ENCODE measurements at places on chromosomes 11 and 22.

- DNase-seq, result no peak
Measured at GRCh38 chr11:34407121-34407813, 31.5 kb upstream of the CAT start.

GRCh38 chr22:49500076-49500460, 327.6 kb downstream of the BRD1 start:
- DNase-seq, result no peak

DNA sequence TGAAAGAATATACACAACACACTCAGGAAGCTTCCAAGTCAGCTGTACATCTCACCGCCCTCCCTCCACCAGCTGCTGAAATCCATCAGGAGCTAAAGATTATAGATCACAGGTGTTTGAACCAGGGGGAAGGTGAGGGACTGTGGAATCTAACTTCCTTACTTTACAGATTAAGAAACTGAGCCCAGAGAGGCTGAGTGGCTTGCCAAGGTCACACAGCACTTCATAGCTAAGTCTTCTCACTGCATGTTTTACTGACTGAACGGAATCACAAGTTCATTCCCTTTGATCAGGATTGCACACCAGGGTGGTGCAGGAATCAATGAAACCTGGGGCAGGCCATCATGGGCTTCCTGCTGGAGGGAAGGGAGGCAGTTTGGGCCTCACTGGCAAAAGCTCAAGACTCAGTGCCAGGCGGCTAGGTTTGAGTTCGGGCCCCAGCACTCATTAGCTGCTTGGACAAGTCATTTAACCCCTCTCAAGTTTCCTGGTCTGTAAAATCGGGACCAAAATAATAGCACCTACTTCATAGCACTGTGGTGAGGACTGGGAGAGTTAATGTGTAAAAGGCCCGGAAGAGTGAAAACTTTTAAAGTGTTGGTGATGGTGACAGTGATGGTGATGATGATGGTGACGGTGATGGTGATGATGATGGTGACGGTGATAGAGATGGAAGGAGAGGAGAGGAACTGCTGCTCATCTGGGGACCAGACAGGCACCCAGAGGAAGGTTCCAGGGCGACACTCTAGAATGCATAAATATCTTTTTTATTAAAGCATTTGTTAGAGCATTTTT, 8.2 kb downstream of the CD5 start:
- no peak for DNase-seq

GRCh38 chr22:19937616-19938473, 3.7 kb upstream of the COMT start:
- no peak for DNase-seq

DNA sequence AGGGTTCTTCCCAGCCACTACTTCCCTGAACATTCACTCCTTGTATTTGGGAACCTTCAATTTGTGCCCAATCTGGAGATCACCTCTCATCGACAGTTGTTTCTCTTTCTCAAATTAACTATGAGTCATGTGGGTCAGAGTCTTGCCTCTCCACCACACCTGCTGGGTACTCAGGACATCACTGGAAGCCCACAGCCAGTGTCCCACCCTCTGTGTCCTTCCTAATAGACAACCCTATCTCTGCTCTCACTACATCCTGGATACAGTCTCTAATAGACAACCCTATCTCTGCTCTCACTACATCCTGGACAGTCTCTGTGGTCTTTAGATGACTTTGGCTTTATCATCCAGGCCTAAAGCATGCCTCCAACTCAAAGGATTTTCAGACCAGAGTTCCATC, 70.1 kb downstream of the ARL14EP start:
- no peak for DNase-seq

GRCh38 chr11:33900159-33900840, 8.4 kb upstream of the LMO2 start:
- DNase-seq, result no peak

DNA sequence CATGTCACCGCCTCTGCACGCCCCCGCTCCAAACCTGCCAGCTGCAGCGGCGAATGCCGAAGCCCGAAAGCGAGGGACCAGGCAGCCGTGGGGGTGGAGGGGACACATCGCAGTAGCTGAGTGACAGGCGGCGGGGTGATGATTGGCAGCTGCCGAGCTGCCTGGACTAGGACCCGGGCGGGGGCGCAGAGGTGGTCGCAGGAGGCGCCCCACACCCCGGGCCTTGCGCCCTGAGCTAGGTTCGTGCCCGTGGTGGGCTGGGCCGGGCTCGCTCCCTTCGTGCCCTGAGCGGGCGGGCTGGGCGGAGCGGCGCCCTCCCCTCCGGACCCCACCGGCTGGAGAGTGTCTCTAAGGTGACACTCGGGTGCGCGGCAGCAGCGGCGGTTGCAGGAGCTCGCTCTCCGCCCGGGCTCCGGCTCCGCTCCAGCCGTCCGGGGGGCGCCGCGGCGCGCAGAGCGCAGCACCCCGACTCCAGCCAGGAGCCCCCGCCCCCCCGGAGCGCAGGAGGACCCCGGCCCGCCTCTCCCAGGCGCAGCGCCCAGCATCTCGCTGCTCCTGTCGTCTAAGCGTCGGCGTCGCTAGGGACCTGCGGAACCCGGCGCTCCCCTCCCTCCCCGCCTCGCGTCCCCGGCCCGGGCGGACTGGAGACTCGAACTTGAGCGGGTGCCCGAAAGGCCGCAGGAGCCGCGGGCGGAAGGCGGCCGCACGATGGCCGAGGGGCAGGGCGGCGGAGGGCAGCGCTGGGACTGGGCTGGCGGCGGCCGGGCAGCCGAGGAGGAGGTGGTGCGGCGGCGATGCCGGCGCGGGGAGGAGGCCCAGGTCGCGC, 14.5 kb upstream of the DGKZ start:
- DNase-seq, result no peak

GRCh38 chr22:24230911-24231656, 13.8 kb downstream of the GGT5 start:
- DNase-seq, result peak; percentile 23

- DNase-seq, result no peak
Measured at GRCh38 chr11:44743959-44744557, 17.3 kb downstream of the TSPAN18 start.

- DNase-seq, result no peak
Measured at GRCh38 chr11:93936460-93936859, 84.7 kb upstream of the HEPHL1 start.

- DNase-seq, result no peak
Measured at GRCh38 chr11:45385423-45385822, 99.3 kb upstream of the SYT13 start.

DNA sequence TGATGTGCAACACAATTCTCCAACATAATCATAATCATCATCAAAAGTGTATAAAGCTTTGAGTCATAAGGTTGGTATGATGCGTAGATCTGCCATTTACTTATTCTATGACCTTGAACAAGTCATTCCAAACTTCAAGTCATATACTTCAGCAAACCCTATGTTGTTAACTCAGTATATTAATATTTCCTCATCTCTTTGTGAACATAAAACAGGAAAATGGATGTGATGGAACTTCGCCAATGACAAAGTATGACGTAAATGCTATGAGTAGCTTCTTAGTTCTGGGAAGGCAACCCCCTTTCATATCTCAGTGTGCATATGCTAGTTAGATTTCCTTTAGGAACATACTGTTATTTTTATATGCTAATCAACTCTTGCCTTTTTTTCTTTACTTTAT, 102.7 kb upstream of the ANO3 start:
- DNase-seq, result no peak

- no peak for DNase-seq
Measured at GRCh38 chr11:36450110-36450572, 59.9 kb downstream of the TRAF6 start.

- no peak for DNase-seq
Measured at GRCh38 chr11:9719566-9720289, 55.9 kb downstream of the SWAP70 start.

DNA sequence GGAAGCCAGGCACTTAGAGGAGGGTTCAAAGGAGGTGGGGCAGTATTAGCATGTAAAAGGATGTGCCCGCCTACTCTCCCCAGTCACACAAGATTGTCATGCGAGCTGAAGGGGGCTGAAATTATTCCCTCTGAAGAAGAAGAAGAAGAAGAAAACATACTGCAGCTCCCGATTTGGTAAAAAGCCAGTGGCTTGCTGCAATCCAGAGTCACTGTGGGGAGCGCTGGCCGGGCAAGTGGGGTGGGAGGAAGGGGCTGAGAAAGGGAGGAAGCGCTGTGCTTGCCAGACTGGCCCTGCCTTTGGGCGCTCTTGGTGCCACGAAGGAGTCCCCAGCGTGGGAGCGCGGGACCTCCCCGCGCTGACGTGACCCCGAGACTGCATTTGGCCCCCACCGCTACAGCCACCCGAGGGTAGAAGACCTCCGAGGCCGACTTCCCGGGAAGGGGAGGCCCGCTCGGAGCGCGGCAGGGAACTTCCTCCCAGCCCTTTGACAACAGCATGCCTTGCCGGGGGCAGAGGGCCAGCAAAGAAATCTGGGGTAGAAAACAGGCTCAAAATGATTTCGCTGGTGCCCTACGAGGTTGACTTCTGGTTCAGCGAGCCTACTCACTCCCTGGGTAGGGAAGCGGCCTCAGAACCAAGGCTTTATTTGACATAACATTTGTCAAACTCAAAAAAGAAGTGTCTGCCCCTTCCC, 906.3 kb downstream of the DLG2 start:
- no peak for DNase-seq

DNA sequence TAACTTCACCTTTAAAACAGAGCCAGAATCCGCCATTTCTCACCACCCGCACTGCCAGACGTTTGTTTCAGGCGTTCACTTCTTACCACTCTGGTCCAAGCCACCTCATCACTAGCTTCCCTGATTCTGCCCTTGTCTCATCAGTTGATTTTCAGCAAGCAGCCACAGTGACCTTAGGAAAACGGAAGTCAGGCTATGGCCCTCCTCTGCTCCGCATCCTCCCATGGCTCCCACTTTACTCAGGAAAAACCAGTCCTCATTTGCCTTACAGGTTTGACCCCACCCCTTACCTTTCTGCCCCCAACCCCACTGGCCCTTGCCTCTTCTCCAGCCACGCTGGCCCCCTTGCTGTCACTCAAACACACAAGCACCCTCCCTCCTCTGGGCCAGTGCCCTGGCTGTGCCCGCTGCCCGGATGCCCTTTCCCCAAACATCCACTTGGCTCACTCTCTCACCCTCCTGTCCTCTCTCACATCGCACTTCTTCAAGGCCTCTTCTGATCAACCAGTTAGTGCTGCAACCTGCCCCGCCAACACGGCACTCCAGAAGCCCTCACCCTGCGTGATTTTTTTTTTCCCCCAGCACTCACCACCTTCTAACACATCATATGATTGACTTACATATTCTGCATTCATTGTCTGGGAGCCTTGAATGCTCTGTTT, 18.9 kb downstream of the TPST2 start:
- DNase-seq, result no peak

DNA sequence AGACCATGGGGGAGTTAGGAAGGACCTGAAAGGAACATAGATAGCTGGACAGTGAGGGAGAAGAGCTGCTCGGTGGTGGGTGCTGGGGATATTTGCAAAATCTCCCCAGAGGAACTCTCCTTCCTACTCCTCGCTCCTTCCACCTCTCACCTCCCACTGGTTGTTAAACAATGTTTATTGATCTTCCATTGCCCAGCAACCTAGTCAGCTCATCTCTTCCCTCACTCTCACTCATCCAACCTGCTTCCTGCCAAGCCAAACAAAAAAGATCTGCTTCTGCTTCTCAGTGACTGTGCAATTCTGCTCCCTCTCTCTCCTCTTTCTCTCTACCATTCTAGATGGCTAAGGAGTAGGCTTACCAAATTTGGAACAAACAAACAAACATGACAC, 115.0 kb downstream of the SLC1A2 start:
- DNase-seq, result no peak

GRCh38 chr11:112655371-112655770, 305.8 kb upstream of the NCAM1 start:
- DNase-seq, result no peak

DNA sequence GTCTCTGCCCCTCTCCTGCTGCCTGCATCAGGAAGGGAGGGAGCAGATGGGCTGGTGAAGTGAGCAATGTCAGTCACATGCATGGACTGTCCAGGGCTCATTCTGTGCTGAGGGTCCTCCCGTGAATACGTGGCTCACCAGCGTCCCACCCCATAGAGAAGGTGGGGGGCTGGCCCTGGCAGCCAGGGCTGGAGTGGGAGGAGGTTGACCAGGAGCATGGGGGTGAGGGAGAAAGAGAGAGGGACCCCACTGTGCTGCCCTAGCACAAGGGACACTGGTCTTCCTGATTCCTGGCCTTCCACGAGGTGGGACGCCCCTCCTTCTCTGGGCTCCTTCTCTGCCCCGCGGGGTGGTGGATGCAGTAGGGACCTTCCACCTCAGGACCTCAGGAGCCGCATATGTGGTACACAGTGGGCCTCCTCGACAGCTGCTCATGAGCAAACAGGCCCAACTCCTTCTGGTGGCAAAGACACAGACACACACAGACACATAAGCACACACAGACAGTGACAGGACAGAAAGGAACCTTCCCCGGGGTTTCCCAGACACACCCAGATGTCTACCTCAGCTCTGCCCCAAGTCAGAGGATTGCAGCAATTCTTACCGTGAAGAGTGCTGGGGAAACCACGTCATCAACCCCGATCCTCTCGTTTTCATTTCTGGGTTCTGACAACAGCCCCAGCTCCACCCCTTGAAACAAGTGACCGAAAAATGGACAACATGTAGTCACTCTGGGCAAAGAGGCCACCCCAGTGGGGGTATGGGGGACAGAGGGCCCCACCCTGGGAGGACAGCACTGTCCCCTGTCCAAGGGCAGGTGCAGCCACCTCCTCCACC, 3.6 kb upstream of the APOBEC3A start:
- no peak for DNase-seq

DNA sequence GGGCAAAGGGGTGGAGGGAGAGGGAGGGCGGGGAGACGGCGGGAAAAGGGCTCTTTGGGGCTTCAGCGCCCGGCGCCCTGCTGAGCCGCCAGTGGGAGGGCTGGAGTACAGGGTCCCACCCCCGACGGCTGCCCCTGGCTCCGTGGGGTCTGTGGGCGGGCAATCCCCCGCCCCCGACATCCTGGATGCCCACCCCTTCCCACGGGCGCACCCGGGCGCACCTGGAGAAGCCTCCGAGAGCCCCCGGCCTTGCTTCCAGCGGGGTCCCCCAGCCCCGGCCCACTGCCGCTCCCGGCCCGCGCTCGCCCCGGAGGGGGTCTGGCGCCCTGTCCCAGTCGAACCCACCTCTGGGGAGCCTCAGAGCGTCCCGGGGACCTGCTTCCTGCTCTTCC, 394 bp downstream of the CHRM4 start:
- no peak for DNase-seq

Data from stimulated activated CD8-positive, alpha-beta memory T cell treated with anti-CD3 and anti-CD28 coated beads, Interleukin-7, amount 100 ng/mL, for 1 hour (primary cell).